Cardiac fibroblast (primary cell): ENCODE measurements at places on chromosomes 12 and 14.

DNA sequence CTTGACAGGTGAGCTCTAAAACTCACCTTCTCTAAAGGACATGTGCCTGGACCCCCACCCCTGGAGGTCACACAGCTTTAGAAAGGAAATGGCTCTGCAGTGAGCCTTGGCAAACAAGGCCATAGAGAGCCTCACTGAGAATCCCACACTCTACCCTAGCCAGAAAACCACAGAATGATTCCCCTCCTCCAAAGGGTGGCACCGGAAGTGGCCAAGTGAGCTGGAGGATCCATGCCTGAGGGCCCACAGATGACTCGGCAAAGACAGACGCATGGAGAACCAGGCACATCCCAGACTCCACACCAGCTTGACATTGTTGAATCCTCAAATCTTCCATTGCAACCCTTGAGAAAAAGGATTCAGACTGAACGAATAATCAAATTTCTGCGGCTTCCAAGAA is 54.2 kb upstream of the PTHLH start:
- no peak for DNase-seq

- no peak for DNase-seq
Measured at GRCh38 chr14:72636094-72636493, 257.8 kb downstream of the DPF3 start.

DNA sequence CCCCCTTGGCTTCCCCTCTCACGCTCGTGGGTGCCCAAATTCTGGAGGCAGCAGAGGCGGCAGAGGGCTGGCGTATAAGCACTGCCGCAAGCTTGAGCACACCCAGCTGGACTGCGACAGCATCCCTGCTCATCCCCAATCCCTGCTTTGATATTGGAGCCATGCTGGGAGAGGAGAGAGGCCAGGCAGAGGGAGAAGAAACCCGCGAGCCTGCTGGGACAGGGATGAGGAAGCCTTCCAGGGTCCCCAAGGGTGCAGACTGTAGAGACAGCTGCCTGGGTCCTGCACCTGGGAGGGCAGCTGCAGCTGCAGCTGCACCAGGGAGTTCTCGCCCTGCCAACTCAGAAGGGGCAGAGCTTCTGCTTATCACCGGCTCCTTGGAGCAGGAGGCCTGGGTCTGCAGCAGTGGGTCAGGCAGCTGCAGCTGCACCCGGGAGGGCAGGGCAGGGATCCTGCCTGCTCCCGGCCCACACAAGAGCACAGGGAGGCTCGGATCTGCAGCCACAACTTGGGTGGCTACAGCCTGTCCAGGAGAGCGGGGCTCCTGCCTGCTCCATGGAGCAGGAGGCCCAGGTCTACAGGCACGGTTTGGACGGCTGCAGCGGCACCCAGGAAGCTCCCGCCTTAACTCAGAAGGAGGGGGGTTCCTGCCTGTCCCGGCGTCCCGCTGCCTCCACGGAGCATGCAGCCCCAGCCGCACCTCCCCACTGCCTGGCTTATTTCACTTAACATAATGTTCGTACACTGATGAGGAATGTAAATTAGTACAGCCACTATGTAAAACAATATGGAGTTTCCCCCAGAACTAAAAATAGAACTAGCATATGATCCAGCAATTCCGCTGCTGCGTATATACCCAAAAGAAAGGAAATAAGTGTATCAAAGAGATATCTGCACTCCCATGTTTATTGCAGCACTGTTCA is 60.4 kb upstream of the SGPP1 start:
- DNase-seq, result no peak

- peak; percentile 35 for DNase-seq
Measured at GRCh38 chr12:68792952-68793351, 15.0 kb upstream of the MDM2 start.

DNA sequence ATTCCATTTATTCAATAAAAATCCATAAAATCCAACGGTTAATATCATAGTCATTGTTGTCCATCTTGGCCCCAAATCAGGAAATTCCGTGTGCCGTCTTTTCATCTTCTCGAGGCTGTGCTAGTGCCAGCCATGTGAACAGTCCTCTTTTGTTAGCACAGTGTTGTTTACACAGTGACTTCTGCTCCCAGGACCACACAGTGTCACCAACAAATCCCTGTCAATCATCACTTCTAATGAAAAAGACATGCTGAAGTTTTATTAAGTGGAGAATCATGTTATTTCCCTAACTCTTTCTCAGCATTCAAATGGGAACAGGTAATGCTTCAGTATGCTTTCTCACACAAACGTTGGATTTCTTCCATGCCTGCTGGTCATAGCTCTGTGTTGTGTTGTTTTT is 1.9 kb upstream of the SLCO1A2 start:
- no peak for DNase-seq

- DNase-seq, result peak; percentile 2
Measured at GRCh38 chr14:97978341-97978740, 1181.2 kb downstream of the VRK1 start.

- DNase-seq, result no peak
Measured at GRCh38 chr12:131509701-131510100, 201.2 kb upstream of the SFSWAP start.

DNA sequence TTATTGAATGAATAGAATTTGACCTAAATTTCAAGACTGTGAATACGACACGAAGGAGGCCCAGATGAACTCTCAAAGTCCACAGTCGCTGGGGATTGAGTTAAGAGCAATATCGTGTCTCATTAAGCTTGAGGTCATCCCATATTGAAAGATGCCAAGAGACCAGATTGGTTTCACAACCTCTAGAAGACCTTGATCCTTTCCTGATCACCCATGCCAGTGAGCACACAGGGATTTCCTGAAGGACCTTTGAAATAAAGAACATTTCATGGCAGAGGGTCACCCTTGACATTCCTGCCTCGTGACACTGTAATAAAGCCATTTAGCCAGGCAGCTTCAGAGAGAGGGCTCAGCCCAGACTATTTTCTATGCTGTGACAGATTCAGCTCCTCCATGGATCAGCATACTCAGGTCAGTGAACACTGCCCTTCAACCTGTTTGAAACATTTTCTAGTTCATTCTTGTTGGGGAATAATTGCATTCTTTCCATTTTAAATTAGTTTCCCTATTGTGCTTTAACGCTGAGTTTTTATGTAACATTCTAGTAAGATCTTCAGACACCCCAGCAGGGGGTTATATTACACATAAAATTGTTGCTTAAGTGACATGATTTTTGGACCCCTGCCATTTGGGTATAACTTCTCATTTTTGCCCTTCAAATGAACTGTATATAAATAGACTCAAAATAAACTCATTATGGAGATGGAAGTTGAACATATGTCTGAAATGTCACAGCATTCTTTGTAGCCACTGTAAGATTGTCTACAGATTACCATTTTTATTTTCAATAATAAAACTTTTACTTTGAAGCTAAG is 213.2 kb downstream of the C12orf50 start:
- peak; percentile 70 for DNase-seq

DNA sequence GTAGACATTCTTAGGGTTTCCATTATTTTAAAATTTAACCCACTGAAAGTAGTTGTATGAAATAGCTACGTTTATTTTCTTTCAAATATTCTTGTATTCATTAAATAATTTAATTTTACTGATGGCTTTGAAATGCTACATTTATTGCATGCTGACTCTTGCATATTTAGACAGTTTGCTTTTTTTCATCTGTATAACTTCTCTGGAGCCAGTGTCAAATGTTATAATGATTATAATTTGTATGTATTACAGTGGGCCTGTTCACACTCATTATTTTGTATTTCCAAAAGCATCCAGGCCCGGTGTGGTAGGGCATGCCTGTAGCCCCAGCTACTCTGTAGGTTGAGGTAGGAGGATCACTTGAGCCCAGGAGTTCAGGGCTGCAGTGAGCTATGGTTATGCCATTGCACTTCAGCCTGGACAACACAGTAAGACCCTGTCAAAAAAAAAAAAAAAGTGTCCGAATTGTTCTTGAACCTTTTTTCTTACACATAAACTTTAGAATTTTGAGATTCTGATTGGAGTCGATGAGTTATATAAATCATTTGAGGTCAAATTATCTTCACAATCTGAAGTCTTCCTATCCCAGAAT is 905 bp downstream of the ZNF84 start:
- DNase-seq, result no peak

DNA sequence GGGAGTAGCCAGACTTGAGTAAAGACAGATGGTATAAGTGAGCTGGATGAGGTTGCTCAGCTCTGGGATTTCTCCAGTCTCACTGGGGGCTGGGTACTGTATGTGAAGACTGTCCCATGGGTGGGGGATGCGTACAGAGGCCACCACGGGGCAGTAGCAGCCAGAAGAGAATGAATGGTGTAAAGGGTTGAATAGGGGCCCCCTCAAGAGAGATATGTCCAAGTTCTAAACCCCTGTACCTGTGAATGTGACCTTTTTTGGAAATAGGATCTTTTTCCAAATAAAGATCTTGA is 21.8 kb upstream of the BCDIN3D start:
- DNase-seq, result no peak
